ENCODE measurements at places on chromosomes 2 and 18.

GRCh38 chr2:210477496-210477895 is 937 bp upstream of the LANCL1 start:
- no peak for DNase-seq
- H3K27ac ChIP-seq = no peak overlapping the region
- peaks cover 5% of the 10 kb centered on the region for H3K36me3 ChIP-seq
- H3K4me1 ChIP-seq = peaks cover 37% of the 10 kb centered on the region
- H3K4me3 ChIP-seq = peak overlapping the region; percentile 83

DNA sequence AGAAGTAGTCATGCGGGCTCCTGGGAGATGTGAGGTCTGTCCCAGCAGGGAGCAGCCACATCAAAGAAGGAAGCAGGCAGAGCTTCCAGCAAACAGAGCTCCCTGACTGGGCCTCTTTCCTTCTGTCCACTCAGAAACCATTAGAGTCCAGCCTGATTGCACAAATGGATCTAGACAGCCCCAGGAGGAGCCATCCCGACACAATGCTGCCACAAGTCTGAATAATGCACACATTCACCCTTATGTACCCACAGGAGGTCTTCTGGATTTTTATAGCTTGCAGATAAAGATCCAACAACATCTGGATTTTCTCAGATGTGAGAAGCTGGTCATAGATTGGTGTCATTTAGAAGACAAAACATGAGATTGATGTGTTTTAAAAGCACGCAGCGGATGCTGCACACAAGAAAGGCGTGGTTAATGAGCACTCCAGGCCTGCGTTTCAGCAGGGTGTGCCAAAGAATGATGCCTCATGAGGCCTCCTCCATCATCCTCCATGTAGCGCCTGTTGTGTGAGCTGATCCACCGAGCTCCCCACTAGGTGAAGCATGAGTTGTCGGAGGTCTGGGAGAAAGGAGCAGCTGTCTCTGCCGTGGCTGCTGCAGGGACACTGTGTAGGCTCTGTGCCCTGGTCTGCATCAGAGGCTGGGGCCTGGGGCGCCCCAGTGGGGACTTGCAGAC is 60.6 kb downstream of the MTCL1 start:
- peaks cover 9% of the 10 kb centered on the region for H3K4me1 ChIP-seq
- no peak for DNase-seq
- no peak overlapping the region for H3K4me3 ChIP-seq
- H3K36me3 ChIP-seq = no peaks in the 10 kb centered on the region

DNA sequence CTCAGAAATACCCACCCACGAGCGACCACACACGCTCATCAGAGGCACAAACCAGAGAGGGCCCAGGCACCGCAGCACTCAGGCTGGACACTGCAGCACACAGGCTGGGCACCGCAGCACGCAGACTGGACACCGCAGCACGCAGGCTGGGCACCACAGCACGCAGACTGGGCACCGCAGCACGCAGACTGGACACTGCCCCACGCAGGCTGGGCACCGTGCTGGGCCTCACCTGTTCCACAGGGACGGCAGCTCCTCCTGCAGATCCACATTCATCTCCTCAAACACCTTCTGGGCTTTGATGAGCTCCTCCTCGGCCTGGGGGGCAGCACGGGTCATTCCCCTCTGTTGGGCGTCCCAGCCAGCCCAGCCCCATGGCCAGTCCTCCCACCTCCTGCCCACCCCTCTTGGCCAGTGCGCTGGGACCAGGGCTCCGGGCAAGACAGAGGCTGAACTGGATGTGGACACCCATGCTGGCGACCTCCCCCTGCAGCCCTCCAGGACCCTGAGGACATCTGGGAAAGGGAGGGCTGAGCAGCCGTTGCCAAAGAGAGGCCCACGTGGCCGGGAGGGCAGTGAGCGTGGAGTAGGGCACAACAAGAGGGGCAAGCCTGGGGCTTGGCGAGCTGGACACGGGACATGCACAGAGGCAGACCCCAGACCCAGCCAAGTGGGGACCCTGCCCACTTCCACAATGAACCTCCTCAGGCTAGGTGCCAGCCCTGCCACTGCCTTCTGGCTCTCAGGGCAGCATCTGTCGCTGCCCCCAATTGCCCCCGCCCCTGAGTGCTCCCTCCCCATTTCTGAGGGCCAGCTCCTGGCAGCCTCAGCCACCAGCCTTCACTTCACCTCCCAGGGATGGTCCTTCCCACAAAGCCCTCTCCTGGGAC is 43.0 kb downstream of the BIN1 start:
- peaks cover 20% of the 10 kb centered on the region for H3K4me1 ChIP-seq
- H3K36me3 ChIP-seq = peaks cover 7% of the 10 kb centered on the region

- no peaks in the 10 kb centered on the region for H3K4me1 ChIP-seq
- no peak overlapping the region for H3K4me3 ChIP-seq
- no peak overlapping the region for H3K27ac ChIP-seq
- peaks cover 4% of the 10 kb centered on the region for H3K36me3 ChIP-seq
Measured at GRCh38 chr2:88032070-88032702, 15.8 kb upstream of the RNU2-63P start.

- no peaks in the 10 kb centered on the region for H3K4me1 ChIP-seq
- H3K4me3 ChIP-seq = no peak overlapping the region
- H3K27ac ChIP-seq = no peak overlapping the region
- H3K27me3 ChIP-seq = no peaks in the 10 kb centered on the region
- DNase-seq = no peak
Measured at GRCh38 chr2:205586626-205587025, 95.7 kb upstream of the NRP2 start.

DNA sequence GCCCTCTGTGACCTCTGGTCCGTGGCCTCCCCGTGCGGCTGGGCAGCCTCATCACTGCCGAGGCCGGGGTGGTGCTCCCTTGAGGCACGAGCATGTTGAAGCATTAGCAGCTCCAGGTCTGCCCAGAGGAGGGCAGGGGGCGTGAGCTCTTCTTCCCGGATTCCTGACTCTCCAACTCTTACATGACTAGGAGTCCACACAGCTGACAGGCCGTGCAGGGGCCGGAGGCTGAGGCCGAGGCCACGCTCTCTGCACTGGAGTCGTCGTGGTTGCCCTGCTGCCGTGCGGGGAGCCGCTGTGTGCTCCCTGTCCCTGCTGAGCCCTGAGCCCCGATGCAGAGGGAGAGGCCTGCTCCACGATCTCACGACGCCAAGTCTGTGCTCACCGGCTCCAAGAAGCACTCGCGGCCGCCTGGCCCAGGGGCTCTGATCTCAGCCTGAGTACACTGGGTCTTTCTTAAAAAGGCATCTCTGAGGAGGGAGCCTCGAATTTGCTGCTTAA is 19.4 kb upstream of the KCNG2 start:
- DNase-seq = no peak
- H3K27ac ChIP-seq = no peak overlapping the region
- no peaks in the 10 kb centered on the region for H3K27me3 ChIP-seq
- no peaks in the 10 kb centered on the region for H3K36me3 ChIP-seq

DNA sequence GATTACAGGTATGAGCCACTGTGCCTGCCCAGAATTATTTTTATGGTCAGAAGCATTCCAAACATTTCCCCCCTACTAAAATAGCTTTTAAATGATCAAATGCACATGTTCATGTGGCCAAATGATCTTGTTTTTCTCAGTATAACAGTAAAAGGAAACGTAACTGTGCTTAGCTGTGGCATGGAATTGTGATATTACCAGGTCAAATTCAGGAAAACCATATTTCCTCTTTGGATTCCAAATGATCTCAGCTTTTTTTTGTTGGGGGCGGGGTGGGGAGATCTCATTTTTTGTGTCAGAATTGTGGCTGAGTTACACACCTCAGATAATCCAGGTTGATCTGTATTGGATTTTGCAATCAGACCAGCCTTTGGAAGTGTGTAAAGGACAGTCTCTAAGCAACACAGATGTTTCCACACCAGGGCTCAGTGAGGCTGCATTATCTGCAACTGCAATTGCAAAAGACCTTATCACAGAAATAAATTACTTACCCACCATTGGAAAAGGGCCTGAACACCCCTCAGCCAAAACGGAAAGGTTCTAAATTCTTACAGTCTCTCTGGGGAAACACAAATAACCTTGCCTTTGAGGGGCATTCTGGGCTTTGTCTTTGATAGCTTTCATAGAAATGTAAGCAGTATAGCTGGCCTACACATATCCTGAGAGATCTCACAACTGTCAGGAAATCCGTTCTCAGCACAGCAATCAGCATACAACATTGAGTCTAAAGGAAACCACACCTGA is 8.4 kb downstream of the CASP10 start:
- H3K4me1 ChIP-seq = peaks cover 69% of the 10 kb centered on the region
- no peaks in the 10 kb centered on the region for H3K27me3 ChIP-seq
- no peak for DNase-seq
- H3K36me3 ChIP-seq = peaks cover 74% of the 10 kb centered on the region
